Tibial nerve (tissue), 4 donors: ENCODE measurements at places on chromosomes 7 and 10.

DNA sequence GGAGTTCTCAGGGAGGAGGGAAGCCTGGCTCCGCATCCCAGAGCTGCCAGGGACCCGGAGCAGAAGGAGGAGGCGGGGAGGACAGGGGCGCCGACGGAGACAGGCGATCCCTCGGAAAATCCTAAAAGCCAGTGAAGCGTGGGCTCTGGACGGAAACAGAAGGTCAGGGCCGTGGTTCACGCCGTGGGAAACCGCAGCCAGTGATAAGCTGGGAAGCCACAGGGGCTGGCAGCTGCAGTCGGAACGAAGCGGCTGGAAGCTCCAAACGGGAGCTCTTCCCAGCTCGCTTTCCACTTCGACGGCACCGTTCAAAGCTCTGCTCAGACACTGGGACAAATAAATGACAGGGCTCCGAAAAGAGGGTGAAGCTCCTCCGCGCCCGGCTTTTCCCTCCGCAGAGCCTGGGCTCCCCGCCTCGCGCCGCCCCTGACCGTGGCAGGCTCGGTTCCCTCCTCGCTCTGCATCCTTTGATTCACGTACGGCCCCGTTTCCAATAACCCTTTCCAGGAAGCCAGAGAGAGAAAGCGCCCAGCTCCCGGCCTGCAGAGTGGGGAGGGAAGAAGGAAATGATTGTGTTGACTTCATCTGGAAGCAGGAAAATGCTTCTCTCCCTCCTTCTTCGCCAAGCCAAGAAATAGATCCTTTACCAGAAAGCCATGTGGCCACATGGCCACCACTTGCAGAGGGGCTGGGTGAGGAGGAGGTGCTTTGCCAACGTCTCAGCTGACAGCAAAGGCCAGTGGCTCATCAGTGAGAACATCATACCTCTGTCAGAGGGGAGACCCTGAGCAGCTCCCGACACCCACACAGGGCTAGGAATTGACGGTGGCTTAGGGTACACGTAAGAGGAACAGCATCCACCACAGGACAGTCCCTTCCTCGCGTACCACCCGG lies 57.4 kb downstream of the ADRB1 start:
- no peak for DNase-seq

- no peak for DNase-seq
These were observed 127.6 kb downstream of the CCNY start for GRCh38 chr10:35463878-35464277.

DNA sequence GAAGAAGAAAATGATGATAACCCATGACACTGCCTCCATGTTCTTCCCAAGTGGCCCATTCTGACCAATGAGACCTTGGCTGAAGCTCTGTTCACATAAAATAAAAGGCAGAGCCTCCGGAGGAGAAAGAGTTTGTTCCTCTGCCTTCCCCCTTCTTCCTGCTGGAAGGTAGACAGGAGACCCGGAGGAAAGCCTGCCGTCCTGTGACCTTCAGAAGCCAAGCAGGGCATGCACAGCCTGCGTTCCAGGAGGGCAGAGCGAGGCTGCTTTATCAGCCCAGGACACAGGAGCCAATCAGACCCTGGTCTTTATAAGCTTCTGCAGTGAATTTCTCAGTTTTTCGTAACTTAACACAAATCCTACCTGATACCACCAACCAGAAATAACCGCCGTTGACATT lies 8.6 kb upstream of the GRID1 start:
- no peak for DNase-seq

DNA sequence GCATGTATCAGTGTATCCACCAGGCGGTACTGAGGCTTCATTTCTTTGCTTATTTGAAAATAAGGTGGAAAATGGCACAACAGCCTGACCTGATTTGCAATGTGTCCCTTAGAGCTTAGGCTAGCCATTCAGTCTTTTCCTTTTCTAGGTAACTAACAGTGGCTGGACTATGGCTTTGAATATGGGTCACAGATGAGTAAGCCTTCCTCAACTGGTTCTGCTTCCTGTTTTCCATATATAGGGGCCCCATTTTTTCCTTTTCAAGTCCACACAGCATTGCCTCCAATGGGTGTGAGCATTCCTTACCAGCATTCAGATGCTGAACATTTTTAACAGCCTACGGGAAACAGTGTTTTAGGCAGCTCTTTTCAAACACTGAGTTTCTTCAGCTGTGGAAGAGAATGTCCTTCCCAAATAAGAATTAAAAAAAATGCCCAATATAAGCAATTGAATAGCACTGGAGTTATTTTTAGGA lies 3.9 kb upstream of the ITGB1 start:
- no peak for DNase-seq

GRCh38 chr7:39530971-39531370 lies 35.2 kb upstream of the YAE1 start:
- no peak for DNase-seq

DNA sequence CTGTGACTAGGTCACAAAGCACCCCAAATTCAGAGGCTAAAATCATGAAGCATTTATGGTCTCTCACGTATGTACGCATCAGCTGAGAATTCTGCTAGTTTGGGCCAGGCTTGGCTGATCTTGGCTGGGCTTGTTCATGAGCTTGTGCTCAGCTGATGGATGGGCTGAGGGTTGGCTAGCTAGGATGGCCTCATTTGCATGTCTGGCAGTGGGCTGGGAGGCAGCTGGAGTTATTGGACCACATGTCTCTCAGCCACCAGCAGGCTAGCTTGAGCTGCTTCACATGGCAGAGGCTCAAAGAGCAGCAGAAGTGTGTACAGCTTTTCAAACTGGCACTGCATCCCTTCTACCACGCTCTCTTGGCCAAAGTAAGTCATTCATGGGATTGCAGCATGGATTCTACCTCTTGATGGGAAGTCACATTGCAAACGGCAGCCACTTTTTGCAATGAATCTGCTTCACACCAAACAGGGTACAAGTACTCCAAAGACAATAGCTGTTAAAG lies 770.3 kb downstream of the TYW1 start:
- no peak for DNase-seq

- no peak for DNase-seq
These were observed 16.5 kb downstream of the MYPN start for GRCh38 chr10:68125772-68126171.

DNA sequence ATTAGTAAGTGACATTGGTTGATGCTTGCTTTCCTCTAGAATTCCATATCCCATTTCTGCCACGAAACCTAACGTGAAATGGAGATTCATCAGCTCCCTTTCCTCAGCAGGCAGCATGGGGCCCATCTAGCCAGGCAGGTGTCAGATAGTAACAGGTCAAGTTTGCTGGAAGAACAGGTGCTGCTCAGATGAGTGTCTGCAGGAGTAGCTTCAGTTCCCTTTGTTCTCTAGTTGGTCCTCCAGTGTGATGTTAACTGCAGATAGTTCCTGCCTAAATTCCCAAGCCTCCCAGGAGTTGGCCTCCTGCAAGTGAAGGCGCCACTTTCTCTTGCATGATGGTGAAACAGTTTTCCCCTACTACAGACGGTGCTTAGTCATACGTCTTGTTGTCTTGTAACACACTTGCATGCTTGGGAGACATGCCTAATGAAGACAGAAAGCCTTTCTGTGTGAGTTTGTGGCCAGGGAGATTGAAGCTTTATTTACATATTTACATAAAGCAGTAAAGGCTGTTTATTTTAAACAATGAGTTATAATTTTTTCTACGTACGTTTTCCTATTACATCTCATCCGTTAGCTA lies 175.4 kb downstream of the CHN2 start:
- no peak for DNase-seq

- no peak for DNase-seq
These were observed 92.4 kb downstream of the TMEM106B start for GRCh38 chr7:12303495-12303894.

- no peak for DNase-seq
These were observed 166.7 kb upstream of the INHBA start for GRCh38 chr7:41869596-41869995.

- DNase-seq, result no peak
These were observed 30.0 kb upstream of the AP5Z1 start for GRCh38 chr7:4745265-4745919.

- DNase-seq, result no peak
These were observed 135.0 kb downstream of the RALA start for GRCh38 chr7:39758234-39758970.

DNA sequence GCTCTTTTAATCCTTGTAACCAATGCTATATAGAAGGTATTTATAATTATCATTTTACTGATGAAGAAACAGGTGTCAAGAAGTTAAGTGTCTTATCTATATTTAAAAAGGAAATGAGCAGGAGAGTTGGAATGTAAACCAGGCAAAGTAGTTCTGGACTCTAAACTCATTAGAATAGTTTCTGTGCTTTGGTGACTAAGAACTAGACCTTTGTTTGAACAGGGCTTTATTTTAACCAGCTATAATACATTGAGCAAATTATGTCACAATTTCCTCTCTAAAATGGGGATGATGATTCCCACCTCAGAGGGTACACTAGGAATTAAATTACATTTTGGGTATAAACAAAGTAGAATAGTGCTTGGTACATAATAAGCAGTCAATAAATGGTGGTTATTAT lies 236.0 kb downstream of the MAGI2 start:
- no peak for DNase-seq

DNA sequence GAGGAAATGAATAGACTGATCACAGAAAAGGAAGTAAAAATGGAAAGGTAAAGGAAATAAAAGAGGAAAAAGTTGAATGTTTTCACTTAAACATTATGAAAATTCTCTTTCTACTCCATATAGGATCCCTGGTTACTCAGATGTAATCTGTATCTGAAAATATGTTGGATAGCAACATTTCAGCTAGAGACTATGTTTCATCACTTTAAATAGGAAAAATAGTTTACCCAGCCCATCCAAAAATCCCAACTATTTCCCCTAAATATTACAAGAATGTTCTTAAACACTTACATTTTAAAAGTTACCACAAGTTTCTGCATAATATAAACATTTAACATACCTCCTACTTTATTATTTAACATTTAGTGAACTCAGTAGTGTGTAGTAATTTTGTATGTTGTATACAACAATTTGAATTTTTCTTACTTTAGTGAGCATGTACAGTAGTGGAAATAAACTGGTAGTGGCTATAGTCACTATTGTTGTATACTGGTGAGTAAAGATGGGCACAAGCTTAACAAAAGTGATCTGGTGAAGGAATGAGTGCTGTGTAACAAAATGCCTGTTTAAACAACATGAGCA lies 27.1 kb downstream of the SLF2 start:
- no peak for DNase-seq

DNA sequence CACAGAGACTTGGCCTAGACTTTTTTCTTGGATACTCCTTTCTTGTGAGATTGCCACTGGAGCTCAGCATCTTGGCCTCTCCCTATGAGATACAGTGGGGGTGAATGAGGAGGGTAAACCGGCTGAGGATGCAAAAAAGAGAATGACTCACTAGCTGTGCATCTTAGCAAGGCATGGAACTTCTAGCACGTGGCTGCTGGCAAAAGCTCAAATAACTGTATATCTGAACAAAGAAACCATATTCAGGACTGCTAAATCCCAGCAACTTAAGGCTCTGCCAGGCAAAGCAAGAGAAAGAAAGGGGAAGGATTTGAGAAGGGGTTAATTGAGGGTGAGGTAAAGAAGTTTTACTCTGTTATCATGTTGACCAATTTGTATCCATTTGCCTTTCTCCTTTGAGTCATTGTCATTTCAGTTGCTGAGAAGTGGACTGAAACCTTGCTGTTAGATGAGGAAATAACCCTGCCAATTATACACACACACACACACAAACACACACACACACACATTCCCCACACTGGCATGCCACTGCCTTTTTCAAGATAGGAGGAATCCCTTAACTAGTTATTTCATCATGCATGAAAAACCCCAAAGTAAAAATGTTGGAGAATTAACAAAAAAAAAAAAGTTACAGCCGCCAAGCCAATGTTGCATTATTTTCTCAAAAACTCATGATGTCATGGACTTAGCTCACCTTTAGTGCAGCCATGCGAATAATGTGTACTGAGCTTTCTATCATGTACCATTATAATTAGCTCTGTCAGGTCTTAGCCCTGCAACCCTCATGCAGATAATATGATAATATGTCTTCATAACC lies 997.3 kb downstream of the LRMDA start:
- DNase-seq, result no peak

DNA sequence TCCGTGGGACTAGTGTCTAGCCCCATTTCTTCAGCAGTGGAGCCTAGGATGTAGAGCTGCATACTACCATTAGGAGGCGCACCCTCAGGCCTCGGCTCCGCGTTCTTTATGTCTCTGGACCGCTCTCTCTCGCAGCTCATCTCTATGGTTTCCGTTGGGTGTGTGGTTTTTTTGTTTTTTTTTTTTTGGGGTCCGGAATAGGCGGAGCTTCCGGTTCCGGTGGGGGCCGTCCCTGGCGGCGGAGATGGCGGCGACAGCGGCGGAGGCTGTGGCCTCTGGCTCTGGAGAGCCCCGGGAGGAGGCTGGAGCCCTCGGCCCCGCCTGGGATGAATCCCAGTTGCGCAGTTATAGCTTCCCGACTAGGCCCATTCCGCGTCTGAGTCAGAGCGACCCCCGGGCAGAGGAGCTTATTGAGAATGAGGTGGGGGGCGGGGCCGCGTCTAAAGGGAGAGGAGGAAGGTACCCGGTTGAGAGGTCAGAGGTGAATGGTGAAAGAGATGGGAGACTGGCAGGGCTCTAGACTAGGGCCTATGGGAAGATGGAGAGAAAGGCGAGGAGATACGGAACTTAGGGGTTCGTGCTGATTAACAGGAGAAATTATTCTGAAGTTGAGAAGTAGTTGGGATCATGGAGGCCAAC lies at the start of gene HIF1AN:
TSS of gene HIF1AN (plus strand) at position 229 of the 639 bp plus-strand sequence. CDS start at position 245, 16 bp downstream.
- peak; percentile 77 for DNase-seq

DNA sequence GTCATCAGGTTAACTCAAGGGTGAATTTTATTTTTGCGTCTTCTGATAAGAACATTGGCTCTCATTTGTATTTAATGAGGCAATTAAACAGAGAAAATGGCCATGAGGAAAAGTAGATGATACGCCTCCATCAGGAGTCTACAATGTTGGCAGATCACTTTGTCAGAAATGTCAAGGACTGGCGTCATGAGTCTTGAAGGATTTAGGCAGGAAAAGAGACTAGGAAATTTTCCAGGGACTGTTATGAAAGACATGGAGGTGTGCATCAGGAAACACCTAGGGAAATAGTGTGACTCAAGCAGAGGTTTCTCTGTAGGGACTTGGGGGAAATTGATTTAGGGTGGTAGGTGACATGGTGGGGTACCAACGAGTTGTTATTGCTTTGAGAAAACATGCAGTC lies 53.4 kb upstream of the SLC35B4 start:
- no peak for DNase-seq

- DNase-seq, result no peak
These were observed 46.3 kb downstream of the SYPL1 start for GRCh38 chr7:106065575-106066500.

GRCh38 chr10:110758898-110759297 lies 112.8 kb upstream of the PDCD4 start:
- DNase-seq, result no peak
